Thoracic aorta endothelial cell (primary cell): ENCODE measurements at places on chromosomes 5 and 9. TPM values are rescaled to one million over a fixed set of nuclear protein-coding genes. Genes with fewer than 3 reads are reported as not detected.

The RMND5B gene
- 27.3 and 36.3 TPM in 2 replicates for total RNA-seq

The CRB2 gene
- total RNA-seq, result not detected in 2 replicates

The GRM6 gene
- total RNA-seq, result not detected in 2 replicates

The PCDHB13 gene
- total RNA-seq, result 0.22 and 0.66 TPM in 2 replicates

The NREP gene
- total RNA-seq, result 108 and 114 TPM in 2 replicates

The FOXD4L4 gene
- total RNA-seq, result 0.29 TPM in 1 of 2 replicates, not detected in the other

The NAIF1 gene
- 6.6 and 7.7 TPM in 2 replicates for total RNA-seq

The SCGB3A1 gene
- total RNA-seq, result not detected in 2 replicates

The PCDHB16 gene
- 0.07 and 0.13 TPM in 2 replicates for total RNA-seq

The SHC3 gene
- total RNA-seq, result 1.7 and 9.4 TPM in 2 replicates

The NUTM2G gene
- not detected in 2 replicates for total RNA-seq

The LOX gene
- 59.9 and 62.9 TPM in 2 replicates for total RNA-seq

The CCL19 gene
- not detected in 2 replicates for total RNA-seq

The COL5A1 gene
- 51.0 and 109 TPM in 2 replicates for total RNA-seq

The SEMA6A gene
- 1.1 and 1.6 TPM in 2 replicates for total RNA-seq

The PLAC8L1 gene
- total RNA-seq, result not detected in 2 replicates

The GABRA1 gene
- not detected in 2 replicates for total RNA-seq

The CCL21 gene
- total RNA-seq, result not detected in 2 replicates

The SPINK1 gene
- not detected in 2 replicates for total RNA-seq

The PCDHGA2 gene
- 1.1 and 1.2 TPM in 2 replicates for total RNA-seq

The PRLR gene
- total RNA-seq, result not detected in 2 replicates

The FGF1 gene
- 0.07 TPM in 1 of 2 replicates, not detected in the other for total RNA-seq

The OR1J2 gene
- not detected in 2 replicates for total RNA-seq

The SPZ1 gene
- not detected in 2 replicates for total RNA-seq

The ANKRD31 gene
- under 0.01 and 0.07 TPM in 2 replicates for total RNA-seq

The SPEF2 gene
- 1.7 and 4.1 TPM in 2 replicates for total RNA-seq

The OR1L1 gene
- total RNA-seq, result not detected in 2 replicates

The SLC24A2 gene
- under 0.01 and 0.14 TPM in 2 replicates for total RNA-seq

The MED22 gene
- total RNA-seq, result 13.8 and 19.4 TPM in 2 replicates

The ACOT12 gene
- not detected in 2 replicates for total RNA-seq

The MEIKIN gene
- total RNA-seq, result not detected in 2 replicates

The STOM gene
- 276 and 352 TPM in 2 replicates for total RNA-seq

The GPR150 gene
- total RNA-seq, result 0.27 and 0.29 TPM in 2 replicates

The INSYN2B gene
- total RNA-seq, result 48.7 and 65.8 TPM in 2 replicates

The ANKRD33B gene
- 6.0 and 6.4 TPM in 2 replicates for total RNA-seq

The SLC6A18 gene
- total RNA-seq, result not detected in 2 replicates

The FANCG gene
- 31.6 and 39.3 TPM in 2 replicates for total RNA-seq

The IFNA13 gene
- not detected in 2 replicates for total RNA-seq

The OR1Q1 gene
- not detected in 2 replicates for total RNA-seq

The PRSS3 gene
- total RNA-seq, result 24.4 and 24.7 TPM in 2 replicates

The STPG3 gene
- not detected in 2 replicates for total RNA-seq
